ENCODE measurements at places on chromosomes 12 and 14.

- no peak for DNase-seq
Observed at GRCh38 chr14:94003397-94003796, 6.3 kb downstream of the CCDC197 start.

DNA sequence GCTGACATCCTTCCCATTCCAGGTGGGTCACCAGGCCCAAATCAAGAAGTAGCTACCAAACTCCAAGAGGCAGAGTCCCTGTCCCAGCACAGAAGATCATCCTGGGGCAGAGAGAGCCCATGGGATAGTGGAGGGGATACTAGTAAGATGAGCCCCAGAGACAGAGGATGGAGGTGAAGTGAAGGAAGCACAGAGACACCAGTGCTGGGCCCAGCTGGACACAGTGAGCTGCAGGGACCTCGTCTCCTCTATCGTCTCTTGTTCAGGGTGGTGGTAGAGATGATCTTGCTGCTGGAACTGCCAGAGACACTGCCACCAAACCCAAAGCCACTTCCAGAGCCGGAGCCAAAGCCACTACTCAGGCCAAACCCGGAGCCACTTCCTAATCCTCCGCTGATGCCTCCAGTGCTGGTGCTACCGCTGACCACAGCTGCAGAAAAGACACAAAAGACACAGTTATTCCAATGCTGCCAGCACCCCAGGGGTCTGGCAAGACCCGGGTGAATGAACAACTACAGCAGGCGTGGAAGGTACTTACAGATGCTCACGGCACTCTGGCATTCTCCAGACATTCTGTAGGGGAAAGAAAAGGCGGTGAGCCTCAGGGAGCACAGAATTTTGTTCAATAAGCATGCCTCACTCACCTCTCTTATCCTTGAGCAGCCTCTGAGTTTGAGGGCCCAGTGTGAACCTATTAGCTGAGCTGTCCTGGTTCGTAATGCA lies 6.9 kb downstream of the KRT4 start:
- no peak for DNase-seq

GRCh38 chr12:47843226-47843980 lies 23.7 kb upstream of the HDAC7 start:
- DNase-seq = no peak

- no peak for DNase-seq
Observed at GRCh38 chr14:105192866-105193731, 12.0 kb upstream of the NUDT14 start.

DNA sequence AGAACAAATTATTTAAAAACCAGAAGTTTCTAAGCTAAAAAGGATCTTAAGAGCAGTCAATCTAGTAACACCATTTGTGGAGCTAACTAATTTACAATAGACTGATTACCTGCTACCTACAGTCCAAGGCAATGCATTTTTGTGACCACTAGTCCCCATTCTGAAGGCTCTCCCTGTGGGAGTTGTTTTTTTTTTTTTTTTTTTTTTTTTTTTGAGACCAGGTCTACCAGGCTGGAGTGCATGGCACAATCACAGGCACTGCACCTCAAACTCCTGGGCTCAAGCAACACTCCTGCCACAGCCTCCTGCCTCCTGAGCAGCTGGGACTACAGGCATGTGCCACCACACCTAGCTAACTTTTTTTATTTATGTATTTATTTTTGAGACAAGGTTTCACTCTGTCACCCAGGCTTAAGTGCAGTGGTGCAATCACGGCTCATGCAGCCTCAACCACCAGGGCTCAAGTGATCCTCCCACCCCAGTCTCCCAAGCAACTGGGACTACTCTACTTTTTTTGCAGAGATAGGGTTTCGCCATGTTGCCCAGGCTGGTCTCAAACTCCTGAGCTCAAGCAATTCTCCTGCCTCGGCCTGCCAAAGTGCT lies 3.9 kb downstream of the GNPTAB start:
- DNase-seq = no peak

DNA sequence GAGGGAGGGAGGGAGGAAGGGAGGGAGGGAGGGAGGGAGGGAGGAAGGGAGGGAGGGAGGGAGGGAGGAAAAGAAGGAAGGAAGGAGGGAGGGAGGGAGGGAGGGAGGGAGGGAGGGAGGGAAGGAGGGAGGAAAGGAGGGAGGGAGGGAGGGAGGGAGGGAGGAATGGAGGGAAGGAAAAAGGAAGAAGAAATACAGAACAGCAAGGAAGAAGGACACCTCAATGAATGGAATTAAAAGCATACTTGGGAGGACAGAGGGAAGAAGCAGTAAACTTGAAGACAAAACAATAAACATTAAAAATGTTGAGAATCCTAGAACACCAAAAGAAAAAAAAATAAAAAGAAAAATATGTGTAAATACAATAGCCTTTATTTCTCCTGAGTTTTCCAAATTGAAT lies 6.2 kb downstream of the OR4Q2 start:
- DNase-seq = no peak

DNA sequence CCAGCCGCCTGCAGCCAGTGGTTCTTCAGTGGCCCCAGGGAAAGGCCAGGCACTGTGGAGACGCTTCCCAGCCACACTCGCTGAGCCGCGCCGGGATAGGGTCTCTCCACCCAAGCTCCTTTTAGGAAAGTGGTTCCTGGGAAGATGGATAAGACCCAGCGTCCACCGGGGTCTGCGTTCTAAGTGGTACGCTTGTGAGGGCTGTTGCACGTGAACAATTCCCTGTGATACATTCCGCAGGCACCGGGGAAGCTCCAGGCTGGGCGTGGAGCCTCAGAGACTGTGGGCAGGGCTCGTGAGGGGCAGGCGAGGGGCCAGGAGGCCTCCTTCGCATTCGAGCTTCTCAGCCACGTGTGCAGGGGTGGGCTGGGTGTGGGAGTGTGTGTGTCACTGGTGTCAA lies 48.4 kb downstream of the GALNT9 start:
- DNase-seq = no peak

GRCh38 chr12:18419311-18419710 lies 158.0 kb downstream of the PIK3C2G start:
- DNase-seq = no peak

GRCh38 chr12:70005864-70006618 lies 181.0 kb downstream of the MYRFL start:
- DNase-seq = no peak

GRCh38 chr12:92546259-92546634 lies 156.5 kb upstream of the PLEKHG7 start:
- no peak for DNase-seq

GRCh38 chr14:55241673-55242072 lies 29.5 kb upstream of the FBXO34 start:
- no peak for DNase-seq

- no peak for DNase-seq
Observed at GRCh38 chr14:93737634-93738033, 50.7 kb downstream of the PRIMA1 start.

GRCh38 chr14:90409209-90409730 lies 12.4 kb downstream of the CALM1 start:
- DNase-seq = peak; percentile 97

GRCh38 chr12:3493859-3494176 lies 2.8 kb downstream of the PRMT8 start:
- DNase-seq = no peak

- DNase-seq = no peak
Observed at GRCh38 chr12:105331805-105332251, 1.3 kb downstream of the C12orf75 start.

DNA sequence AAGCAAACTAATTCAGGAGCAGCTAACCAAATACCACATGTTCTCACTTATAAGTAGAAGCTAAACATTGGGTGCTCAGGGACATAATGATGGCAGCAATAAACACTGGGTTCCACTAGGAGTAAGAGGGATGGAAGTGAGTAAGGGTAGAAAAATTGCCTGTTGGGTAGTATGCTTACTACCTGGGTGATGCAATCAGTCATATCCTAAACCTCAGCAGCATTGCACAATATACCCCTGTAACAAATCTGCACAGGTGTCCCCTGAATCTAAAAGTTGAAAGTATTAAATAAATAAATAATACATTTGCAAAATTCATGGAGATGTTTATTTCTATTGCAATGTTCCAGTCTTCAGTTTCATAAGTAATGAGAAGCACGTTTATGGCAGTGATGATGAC lies 409.8 kb upstream of the FOXG1 start:
- no peak for DNase-seq

- no peak for DNase-seq
Observed at GRCh38 chr14:43541356-43541755, 965.7 kb downstream of the FSCB start.

DNA sequence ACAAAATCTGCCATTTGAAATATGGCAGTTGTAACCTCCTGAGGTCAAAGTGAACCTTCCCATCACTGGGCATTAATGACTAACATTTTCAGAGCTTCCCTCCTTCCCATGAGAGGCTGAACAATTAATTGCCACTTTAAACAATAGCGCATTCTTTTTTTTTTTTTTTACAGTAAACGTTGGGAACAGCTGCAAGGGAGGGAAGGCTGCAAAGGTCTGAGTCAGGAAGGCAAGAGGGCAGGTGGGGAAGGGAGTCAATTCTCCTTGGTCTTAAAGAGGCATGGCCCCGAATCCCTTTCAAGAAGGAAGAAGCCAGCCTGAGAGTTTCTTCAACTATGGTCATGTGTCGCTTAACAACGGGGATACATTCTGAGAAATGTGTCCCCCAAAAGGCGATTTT lies 41.0 kb upstream of the PLEKHG3 start:
- DNase-seq = peak; percentile 80

- DNase-seq = no peak
Observed at GRCh38 chr12:76152181-76152807, 67.8 kb upstream of the NAP1L1 start.

DNA sequence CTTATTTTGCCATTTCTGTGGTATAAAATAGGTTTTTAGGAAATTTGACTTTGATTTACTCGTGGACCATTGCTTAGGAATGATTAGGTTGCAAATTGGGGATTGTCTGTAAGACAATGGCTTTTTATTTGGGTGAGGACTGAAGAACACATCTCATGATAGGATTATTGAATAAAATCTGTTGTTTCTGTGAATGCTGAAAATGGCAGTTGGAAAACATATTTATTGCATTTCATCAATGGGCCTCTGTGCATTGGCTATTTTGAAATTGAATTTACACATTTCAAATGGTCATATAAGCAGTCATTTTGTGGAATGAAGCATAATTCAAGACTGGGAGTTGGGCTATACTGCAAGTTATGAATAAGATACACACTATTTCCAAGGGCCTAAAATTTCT lies 46.0 kb downstream of the FGD4 start:
- DNase-seq = no peak

- DNase-seq = no peak
Observed at GRCh38 chr12:91225316-91225715, 42.7 kb upstream of the DCN start.

GRCh38 chr14:100283984-100284881 lies 22.0 kb downstream of the SLC25A29 start:
- DNase-seq = no peak

GRCh38 chr14:60485598-60486251 lies at the start of gene C14orf39:
Gene C14orf39, minus strand, starts transcription at chr14:60486063. Its CDS starts 985 bp downstream, at chr14:60485078.
- DNase-seq = no peak

DNA sequence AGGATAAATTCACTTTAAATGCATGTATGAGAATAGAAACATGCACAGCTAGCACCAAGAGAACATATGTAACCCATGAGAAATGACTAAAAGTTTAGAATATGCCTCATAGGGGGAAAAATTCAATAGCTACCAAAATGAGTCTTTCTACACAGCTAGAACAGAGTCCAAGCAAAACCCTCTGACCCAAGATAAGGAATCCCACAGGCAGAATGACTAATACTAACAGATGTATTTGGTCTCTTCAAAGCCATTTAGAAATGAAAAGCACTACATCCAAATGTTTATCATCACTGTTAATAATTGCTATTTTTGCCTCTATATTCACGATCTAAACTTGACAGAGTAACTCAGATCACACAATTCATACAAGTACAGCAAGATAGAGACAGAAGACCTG lies 44.0 kb downstream of the KICS2 start:
- DNase-seq = peak; percentile 60

- no peak for DNase-seq
Observed at GRCh38 chr14:76948213-76948947, 80.1 kb downstream of the IRF2BPL start.

- no peak for DNase-seq
Observed at GRCh38 chr12:254039-254438, 8.6 kb downstream of the SLC6A13 start.

DNA sequence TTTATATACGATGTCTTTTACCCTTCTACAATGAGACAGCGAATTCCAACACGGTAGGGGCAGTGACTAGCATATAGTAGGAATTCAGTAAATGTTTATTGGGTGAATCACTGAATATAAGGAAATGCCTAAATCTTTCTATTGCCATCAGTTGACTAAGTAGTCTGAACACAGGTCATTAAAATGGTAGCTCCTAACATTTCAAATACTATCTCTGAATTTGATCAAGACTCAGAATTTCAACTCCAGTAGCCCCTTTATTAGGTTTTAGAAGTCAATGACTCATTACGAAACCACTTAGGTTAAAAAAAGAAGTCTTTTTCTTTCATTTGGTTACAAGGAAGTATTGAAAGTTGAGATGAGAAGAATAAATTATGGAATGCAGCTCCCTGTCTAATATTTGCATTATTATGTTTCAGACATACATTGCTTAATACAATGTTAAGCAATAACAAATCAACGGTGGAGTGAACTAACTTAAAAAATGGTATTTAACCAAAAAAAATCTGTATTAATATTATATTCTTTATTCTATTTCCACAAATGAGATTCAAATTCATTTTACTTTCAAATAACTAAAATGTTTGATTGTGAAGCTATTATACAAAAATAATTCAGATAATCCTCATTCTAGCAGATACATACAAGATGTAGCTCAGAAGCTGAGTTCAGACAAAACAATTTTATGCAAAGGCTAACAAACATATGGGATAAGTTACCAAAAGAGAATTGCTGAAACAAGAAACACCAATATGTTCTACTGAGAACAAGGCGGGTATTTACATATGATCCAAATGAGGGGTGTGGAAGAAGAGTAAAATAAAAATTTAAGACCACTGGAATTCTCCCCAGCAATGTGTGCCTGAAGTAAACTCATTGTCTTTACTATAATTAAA lies 302.7 kb downstream of the CEP128 start:
- no peak for DNase-seq

DNA sequence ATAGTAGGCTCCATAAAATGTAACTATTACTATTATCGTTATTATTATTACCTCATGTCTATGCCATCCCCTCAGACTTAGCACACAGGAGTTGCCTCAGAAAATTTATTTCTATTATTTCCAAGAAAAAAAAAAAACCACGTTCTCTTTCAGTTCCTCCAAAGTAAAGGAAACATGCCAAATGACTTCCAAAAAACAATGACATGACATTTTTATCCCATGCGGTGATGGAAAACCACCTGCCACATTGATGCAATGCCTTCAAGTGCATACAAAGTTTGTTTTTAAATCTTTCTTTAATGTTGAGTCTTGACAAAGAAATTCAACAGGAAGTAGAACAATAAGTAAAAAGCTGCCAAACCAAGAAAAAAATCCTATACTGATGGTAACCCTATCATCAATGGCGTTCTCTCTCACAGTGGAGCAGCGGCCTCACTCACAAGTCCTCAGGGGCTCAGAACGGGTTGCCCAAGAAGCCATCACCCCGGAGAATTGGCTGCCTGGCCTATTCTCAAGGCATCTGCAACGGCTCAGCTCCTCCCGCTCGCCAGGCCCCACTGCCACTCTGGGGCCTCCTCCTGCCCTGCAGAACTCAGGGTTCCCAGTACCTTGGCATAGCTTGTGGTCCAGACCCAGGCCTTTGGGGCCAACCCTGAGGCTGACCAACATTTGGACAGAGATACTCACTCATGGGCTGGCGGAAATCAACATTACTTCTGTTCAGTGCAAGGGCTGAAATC lies 51.9 kb downstream of the SERPINA3 start:
- DNase-seq = no peak

GRCh38 chr12:83514372-83514771 lies 827.7 kb downstream of the TMTC2 start:
- DNase-seq = no peak

GRCh38 chr14:54667026-54667744 lies 100.3 kb downstream of the SAMD4A start:
- no peak for DNase-seq

- no peak for DNase-seq
Observed at GRCh38 chr12:68422956-68423574, 90.9 kb upstream of the MDM1 start.

All from kidney glomerular epithelial cell (primary cell).